ENCODE measurements at places on chromosomes 13 and 19.

DNA sequence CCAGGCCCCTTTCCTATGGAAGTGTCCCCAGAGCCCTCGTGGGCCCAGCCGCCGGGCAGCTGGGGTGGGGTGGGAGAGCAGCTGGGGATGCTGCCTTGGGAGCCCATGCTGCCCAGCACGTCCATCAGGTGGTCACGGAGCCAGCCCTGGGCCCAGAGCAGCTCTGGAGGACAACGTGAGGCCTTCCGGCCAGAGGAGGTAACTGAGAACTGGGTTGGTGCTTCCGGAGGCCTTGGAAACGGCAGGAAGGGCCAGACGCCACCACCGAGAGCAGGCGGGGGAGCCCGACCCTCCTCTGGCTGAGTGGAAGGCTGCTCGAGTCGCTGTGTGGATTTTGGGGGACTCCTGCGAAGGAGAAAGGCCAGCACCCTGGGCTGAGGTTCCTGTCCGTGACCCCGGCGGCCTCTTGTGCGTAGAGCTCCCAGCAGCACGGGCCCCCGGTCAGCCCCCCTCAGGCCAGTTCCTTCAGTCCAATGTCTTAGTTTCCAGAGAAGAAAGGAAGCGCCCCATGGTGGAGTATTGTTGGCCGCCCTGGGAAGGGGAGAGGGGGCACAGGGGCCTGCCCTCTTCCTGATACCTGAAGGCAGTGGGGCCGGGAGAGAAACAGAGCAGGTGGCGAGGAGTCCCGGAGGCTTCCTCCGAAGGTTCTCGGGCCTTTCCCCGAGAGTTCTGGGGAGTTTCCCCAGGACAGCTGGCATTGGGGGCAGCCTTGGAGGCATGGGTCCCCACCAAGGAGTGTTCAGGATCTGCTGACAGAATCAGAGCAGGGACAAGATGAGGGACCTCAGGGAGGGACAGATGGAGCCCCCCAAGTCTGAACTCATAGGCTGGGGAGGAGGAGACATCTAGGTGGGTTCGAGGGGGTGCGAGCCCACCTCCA is 68.8 kb downstream of the MLLT1 start:
- DNase-seq: no peak

DNA sequence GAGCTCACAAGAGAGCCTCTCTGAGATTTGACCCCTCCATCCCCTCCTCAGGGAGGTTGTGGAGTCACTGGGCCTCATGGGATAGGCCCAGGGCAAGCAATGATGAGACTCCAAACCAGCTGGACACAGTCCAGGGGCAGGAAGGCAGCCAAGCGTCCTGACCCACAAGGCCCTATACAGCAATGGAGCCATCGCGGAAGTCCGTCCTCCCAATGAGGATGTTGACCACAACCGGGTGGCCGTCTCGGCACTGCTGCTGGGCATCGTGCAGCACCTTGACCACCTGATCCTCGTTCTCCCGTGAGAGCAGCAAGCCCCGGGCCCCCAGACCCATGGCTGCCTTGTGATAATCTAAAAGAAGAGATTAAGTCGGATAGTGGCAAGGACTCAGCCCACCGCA is 7.9 kb downstream of the SYDE1 start:
- DNase-seq: no peak

- DNase-seq: no peak
Observed at GRCh38 chr19:3375221-3376090, 9.1 kb downstream of the NFIC start.

DNA sequence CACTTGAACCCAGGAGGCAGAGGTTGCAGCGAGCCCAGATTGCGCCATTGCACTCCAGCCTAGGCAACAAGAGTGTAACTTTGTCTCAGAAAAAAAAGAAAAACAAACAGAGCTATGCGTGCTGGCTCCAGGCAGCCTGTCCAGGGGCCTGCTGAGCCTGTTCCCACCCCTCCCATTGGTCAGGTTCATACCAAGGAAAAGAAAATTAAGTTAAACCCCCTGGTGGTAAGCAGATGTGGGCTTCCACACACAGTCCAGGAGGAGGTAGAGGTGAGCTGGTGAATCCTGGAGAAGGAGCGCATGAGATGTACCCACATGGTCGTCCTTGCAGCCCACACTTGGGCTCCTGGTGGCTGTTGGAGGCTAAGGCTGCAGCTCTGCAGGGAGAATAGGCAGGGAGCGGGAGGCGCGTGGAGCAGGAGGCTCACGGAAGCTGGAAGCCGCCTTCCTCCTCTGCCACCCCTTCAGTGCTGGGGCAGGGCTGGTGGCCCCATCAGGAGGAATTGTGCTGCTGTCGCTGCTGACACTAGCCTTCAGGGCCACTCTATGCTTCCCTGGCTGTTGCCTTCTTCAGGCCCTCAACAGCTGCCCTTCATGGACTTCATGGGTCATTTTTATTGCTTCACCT is 10.5 kb upstream of the CHAMP1 start:
- DNase-seq: no peak

- no peak for DNase-seq
Observed at GRCh38 chr19:46411925-46412649, 1.3 kb downstream of the CCDC8 start.

DNA sequence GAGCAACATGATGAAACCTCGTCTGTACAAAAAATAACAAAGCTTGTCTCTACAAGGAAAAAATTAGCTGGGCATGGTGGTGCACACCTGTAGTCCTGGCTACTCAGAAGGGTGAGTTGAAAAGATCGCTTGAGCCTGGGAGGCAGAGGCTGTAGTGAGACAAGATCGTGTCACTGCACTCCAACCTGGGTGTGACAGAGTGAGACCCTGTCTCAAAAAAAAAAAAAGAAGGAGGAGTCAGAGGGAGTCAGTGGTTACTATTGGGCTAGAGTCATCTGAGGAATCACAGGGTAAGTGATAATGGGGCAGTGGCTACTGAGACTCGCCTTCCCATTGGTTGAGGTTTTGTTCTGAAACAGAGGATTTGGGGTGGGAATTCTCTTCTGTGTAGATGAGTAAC is 1.9 kb upstream of the GPI start:
- DNase-seq: no peak

- no peak for DNase-seq
Observed at GRCh38 chr13:80265348-80265747, 75.6 kb downstream of the SPRY2 start.

GRCh38 chr13:50388481-50388880 is 373.2 kb downstream of the KCNRG start:
- no peak for DNase-seq

GRCh38 chr19:51461723-51462161 is 3.5 kb upstream of the SIGLEC8 start:
- no peak for DNase-seq

GRCh38 chr13:106117035-106117434 is 418.4 kb downstream of the EFNB2 start:
- no peak for DNase-seq

All from activated T-cell treated with anti-CD3 and anti-CD28 coated beads, Interleukin-2, amount 50 U/mL, for 4 hours (primary cell).